ENCODE measurements at places on chromosomes 2 and 18.

- peak; percentile 60 for DNase-seq
Measured at GRCh38 chr2:95296011-95296410, 1.1 kb upstream of the KCNIP3 start.

- DNase-seq: no peak
Measured at GRCh38 chr2:241410739-241411176, 54.7 kb downstream of the FARP2 start.

- DNase-seq: no peak
Measured at GRCh38 chr2:225117051-225117716, 74.9 kb upstream of the DOCK10 start.

GRCh38 chr2:98441706-98442450, 2.8 kb upstream of the INPP4A start:
- no peak for DNase-seq

DNA sequence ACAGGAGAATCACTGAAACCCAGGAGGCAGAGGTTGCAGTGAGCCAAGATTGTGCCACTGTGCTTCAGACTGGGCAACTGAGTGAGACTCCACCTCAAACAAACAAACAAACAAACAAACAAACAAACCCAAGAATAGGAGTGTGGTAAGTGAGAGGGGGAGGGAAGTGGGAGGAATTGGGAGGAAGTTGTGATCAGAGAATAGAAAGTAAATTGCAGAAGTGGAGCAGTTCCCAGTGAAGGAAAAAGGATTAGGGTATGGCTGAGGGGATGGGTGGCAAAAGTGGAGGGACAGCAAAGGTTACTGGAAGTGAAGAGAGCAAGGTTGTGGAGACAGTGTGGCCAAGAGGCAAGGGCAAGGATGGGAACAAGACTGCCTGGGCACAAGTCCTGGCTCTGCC, 41.1 kb upstream of the C1GALT1C1L start:
- DNase-seq: no peak

DNA sequence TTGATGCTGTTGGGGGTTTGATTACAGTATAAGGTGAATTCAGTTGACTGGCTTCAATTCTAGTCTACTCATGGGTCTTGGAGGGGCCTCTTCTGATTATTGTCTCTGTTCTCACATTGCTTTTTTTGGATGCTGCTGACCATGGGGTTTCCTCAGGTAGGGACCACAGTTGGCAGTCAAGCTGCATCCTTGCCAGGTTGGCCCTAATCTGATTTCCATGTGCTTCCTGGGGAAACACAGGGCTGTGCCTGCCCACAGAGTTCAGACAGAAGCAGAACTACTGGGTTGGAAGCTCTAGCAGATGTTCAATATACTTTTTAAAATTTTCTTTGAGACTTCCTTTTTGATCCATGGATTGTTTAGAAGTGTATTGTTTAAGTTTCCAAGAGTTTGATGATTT, 227.3 kb downstream of the XIRP2 start:
- DNase-seq: no peak

DNA sequence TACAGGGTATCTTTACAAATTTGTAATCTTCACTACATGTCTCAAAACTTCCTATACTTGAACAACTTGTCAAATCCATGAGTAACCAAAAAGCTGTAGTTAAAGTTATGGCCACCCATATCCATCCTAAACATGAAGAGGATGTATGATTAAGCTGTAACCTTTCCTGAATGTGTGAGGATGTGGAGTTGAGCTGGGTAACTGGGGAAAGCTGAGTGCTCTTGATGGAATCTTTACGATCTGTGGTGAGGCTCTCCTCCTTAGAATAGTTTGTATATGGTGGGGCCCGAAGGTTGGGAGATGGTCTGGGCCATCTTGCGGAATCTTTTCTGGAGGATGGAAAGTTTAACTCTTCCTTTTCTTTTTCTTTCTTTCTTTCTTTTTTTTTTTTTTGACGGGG, 29.4 kb downstream of the DPP4 start:
- no peak for DNase-seq

- DNase-seq: no peak
Measured at GRCh38 chr2:202099515-202099914, 26.5 kb downstream of the KIAA2012 start.

GRCh38 chr2:151916632-151917031, 88.4 kb upstream of the ARL5A start:
- no peak for DNase-seq

- DNase-seq: peak; percentile 20
Measured at GRCh38 chr2:188675391-188676009, 298.7 kb upstream of the COL3A1 start.

DNA sequence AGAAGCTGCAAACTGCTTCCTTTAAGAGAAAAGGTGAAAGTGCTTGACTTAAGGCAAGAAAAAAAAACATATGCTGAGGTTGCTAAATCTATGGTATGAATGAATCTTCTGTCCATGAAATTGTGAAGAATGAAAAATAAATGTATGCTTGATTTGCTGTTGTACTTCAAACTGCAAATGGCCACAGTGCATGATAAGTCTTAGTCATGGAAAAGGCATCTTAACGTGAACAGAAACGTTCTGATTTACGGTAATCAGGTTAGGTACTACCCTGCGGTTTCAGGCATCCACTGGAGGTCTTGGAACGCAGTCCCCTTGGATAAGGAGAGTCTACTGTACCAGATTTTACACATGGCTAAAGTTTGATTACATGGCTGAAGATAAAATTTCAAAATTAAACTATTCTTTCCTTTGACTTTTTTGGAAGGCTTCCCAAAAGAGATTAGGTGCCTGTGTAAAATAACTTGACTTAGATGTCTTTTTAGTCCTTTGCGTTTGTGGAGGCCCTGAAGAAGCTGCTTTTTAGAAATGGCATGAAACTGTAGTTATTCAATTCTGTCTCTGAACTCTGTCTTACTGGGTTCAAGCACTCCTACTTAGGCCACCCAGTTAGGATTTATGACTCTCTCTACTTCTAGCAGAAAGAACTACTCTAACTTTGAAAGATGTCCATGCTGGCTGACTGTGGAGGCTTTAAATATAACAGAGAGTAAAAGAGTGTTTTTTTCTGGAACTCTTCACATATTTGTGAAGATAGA, 35.9 kb upstream of the SCN9A start:
- DNase-seq: no peak

- DNase-seq: no peak
Measured at GRCh38 chr2:109476641-109477441, 136.9 kb downstream of the SEPTIN10 start.

- no peak for DNase-seq
Measured at GRCh38 chr2:143936538-143936847, 583.4 kb downstream of the ZEB2 start.

GRCh38 chr2:180678625-180678972, 301.8 kb upstream of the UBE2E3 start:
- no peak for DNase-seq

DNA sequence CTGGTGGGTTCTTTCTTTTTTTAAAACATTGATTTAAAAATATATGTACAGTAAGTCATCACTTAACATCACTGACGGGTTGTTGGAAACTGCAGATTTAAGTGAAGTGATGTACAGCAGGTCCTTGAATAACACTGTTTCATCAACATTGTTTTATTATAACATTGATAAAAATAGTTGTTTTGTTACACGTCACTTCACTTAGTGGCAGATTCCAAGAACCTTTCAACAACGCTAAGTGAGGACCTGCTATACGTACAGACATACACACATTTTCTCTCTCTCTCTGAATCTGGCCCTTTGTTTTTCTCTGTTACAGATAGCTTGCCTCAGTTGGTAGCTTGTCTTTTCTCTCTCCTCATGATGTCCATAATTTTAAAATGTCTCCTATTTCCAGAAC, 9.5 kb downstream of the CNOT11 start:
- DNase-seq: no peak

All from NCI-H2081 treated with DMSO at 0.1 percent for 48 hours (cell line).